ENCODE measurements at places on chromosomes 13 and 19.

- peak; percentile 78 for DNase-seq
These were observed 510 bp upstream of the PCDH9 start for GRCh38 chr13:67230404-67231288.

DNA sequence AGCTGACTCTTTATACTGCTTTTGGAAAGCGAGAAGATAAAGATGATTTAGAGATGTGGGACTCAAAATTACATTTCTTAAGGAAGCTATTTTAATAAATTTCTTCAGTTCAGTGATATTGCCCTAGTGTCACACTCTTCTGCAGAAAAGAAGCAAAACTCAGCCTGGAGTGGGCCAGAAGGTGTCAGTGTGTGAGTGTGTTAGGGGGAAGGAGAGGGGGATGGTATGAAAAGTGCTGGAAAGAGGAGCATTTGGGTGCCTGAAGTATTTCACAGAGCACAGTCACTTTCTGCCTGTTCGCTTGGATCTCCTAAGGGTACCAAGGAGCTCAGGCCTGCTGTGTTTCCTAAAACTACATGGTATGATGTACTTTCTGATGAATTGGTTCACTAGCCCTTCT lies 84.5 kb upstream of the FRY start:
- DNase-seq: no peak

DNA sequence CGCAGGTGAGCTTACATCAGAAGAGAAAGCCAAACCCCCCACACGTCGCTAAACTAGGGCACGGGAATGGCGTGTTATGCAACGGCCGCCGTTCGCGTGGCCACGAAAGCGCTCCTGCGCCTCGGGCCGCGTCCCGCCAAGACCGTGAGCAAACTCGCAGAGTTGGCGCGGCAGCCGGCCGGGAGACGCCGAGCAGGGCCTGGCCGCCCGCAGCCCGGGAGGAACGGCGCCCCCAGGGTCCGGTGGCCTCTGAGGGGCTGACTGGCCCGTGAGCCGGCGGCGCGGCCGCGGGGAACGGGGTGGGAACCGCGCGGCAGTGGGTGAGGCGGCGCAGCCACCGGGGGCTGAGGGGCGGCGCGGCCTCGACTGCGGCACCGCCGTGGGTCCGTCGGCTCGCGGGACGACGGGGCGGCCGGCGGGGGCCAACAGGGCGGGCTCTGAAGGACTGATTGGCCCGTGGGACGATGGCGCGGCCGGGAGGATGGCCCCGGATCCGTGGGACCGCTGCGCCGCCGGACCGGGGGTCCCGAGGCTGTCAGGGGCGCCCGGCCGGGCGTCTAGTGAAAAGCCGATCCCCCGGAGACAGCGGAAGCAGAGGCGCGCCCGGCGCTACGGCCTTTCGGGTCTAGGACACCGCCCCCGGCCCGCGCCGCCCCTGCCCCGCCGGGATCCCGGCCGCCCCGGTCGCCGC lies 903 bp downstream of the LATS2 start:
- no peak for DNase-seq

GRCh38 chr19:6271721-6272410 lies 7.9 kb downstream of the MLLT1 start:
- DNase-seq: no peak

GRCh38 chr13:110520431-110521295 lies 40.9 kb downstream of the RAB20 start:
- no peak for DNase-seq

Measured in activated T-cell treated with anti-CD3 and anti-CD28 coated beads for 4 hours (primary cell).